ELF-1 (cell line): ENCODE measurements at places on chromosomes 6 and 20.
A peak's percentile ranks its signal among the peaks of the same experiment; 100 is the strongest.

- no peak for DNase-seq
These were observed 671.8 kb upstream of the MARCKS start for GRCh38 chr6:113185299-113185698.

DNA sequence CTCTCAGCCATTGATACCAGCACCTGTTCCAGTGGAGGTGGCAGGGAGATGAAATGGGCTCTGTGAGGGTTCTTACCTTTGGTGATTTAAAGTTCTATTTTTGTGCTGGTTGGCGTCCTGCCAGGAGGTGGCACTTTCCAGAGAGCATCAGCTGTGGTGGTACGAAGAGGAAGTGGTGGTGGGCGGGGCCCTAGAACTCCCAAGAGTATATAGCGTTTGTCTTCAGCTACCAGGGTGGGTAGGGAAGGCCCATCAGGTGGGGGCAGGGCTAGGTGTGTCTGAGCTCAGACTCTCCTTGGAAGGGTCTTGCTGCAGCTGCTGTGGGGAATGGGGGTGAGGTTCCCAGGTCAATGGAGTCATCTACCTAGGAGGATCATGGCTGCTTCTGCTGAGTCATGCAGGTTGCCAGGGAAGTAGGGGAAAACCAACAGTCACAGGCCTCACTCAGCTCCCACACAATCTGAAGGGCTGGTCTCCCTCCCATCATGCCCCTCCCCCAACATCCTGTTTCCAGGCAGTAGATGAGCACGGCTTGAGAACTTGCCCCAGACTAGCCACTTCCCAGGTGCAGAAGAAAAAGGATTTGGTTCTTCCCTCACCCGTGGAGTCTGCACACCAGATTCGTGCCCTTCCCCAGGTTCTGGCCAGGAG lies 46.6 kb downstream of the MOXD1 start:
- peak; percentile 15 for DNase-seq

DNA sequence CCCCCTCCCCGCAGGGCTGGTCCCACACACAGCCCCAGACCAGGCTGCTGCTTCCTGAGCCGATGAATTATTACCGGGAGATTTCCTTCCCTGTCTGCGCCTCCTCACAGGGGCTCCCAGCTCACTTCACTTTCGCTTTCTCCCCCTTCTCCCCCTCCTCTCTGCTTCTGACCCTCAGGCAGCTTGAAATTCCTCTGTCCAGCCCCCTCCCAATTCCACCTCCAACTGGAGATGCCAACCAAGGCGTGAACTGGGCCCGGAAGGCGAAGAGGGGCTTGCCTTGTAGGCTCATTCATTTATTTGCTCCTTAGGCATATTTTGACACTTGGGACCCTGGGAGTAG lies 1.7 kb upstream of the TCF15 start:
- peak; percentile 86 for DNase-seq

GRCh38 chr6:44390158-44390683 lies 2.7 kb downstream of the CDC5L start:
- DNase-seq = no peak

DNA sequence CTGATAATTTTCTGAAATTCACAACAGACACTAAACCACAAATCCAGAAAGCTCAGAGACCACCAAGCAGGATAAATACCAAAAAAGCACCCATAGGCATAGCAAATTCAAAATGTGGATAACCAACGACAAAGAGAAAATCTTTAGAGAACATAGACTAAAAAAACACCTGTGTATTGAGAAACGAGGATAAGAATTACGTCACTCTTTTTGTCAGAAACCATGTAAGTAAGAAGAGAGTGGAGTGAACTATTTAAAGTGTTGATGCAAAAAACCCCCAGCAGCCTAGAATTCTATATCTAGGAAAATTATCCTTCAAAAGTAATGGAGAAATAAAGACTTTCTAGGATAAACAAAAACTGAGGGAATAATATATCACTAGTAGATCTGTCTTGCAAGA lies 126.9 kb upstream of the SCGN start:
- DNase-seq = no peak

- DNase-seq = peak; percentile 83
These were observed 315.9 kb downstream of the TFAP2A start for GRCh38 chr6:10098756-10099528.

DNA sequence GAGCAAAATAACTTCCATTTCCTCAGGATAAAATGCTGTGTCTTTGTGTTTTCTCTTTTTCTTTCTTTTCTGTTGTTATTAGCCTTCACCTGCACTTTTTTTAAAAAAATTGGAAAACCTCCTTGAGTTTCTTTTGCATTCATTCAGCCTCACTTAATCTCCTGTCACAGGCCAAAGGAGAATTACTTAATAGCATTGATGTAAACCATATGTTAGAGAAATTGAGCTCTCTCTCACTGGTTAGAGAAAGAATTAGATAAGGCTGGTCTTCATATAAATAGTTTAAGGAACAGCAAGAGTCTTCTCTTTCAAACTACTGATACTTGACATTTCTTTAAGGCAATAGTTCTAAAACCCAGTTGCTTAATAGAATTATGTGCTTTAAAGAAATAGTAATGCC lies 564.2 kb downstream of the TFAP2B start:
- no peak for DNase-seq

GRCh38 chr6:131281471-131282270 lies 146.4 kb downstream of the AKAP7 start:
- peak; percentile 64 for DNase-seq

DNA sequence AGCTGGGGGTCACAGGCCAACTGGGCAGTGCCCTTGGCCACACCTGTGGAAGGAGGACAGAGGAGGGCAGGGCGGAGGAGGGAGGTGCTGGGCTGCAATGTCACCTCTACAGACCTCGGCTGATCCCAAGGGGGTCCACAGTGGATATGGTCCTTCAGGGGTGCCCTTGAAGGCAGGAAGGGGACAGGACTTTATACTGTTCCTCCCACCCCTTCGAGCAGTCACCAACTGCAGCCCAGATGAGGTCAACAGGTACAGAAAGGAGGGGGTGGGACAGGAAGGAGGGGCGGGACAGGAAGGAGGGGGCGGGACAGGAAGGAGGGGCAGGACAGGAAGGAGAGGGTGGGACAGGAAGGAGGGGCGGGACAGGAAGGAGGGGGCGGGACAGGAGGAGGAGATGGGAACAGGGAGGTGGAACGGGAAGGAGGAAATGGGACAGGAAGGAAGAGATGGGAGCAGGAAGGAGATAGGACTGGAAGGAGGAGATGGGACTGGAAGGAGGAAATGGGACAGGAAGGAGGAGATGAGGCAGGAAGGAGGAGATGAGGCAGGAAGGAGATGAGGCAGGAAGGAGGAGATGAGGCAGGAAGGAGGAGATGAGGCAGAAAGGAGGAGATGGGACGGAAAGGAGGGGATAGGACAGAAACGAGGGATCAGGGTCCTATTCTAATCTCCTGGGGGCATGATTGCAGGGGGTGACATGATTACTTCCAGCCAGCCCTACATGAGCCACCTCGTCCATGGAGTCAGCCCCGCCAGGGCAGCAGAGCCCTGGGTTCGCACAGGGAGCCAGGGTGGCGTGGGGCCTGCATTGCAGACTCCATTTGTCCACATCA lies 19.4 kb upstream of the MRGBP start:
- DNase-seq = no peak

GRCh38 chr20:9109566-9109965 lies 40.7 kb downstream of the PLCB4 start:
- DNase-seq = no peak

- DNase-seq = no peak
These were observed 260.1 kb upstream of the ARID1B start for GRCh38 chr6:156517088-156517487.

DNA sequence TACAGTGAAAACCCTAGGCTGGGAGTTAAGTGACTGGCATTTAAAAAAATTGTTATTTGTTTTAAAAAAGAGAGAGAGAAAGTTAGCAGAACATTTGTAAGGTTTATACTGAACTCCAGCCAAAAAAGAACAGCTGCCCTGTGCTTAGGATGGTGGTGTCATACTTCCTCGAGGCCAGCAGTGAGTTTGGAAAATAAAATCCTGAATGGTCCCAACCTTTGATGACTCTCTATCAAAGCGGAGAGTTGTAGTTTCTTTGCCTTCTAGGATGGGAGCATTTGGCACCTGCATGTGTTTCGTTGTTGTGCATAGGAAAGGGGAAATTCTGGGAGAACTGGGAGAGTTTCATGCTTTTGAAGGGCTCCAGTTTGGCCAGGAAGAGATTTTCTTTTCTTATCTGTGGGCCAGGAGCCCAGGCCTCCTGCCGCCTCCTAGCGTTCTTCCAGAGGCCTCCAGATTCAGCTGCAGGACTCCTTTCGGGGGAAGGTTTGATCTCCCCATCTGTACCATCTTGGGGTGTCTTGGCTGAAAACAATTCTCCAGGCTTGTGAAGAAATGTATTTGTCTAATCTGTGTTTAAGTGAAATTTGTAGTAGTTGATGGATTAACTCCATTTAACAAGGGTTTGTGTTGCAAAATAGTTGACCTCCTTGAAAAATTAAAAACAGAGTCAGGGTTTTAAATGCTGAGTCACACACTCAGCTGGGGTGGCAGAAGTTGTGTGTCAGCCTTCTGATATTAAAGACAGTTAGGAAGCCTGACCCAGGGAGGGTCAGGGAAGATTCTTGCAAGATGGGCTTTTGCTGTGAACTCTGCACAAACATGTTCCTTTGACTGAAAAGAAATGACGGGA lies 63.4 kb downstream of the TXNDC5 start:
- no peak for DNase-seq

DNA sequence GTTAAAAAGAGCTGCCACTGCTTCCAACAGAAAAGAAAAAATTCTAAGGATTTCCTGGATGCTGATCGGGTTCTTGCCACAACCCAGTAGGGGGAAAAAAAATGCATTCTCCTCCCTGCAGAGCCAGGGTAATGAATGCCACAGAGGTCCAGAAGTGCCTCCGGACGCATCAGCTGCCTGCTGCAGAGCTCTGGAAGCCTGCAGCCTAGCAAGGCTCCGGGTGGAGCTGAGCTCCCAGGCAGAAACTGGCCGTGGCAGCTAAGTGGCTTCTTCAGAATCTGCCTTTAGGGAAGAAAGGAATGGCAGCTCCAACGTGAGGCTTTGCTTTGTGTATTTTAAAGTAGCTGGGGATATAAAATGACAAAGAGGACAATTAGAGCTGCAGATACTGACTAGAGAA lies 155.0 kb downstream of the CFAP61 start:
- peak; percentile 69 for DNase-seq

DNA sequence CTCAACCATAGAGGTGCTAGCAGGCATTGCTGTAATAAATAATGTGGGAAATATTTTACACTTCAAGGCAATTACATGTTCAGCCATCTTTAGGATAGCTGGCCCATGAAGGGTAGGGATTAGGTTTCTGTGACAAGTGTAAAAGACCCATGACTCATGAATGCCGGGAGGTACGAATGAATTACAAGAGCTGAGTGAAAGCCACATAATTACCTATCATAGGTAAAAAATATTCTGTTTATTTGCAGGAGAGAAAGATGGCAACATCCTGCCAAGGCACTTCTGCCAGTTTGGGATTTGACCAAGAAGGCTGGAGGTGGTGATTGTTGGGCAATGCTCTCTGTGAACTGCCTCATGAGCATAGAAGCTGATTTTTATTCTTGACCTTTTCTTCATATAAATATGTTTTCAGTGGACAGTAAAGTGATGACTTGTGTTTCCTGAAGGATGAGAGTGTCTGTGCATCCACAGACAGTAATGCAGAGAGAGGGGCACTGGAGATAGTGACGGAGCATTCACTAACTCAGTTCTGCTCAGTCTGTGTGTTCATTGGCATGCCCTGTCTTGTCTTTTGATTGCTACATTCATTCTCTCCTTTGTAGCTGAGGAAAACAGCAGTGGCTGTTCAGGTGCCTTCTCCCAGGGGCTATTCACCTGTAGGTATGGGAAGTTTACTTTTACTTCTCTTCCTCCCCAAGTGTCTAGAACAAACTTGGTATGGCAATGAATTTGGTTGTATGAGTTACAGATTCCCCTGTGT lies 481.1 kb downstream of the TFAP2B start:
- DNase-seq = no peak

GRCh38 chr6:61887423-61887822 lies 398.6 kb downstream of the KHDRBS2 start:
- no peak for DNase-seq

- no peak for DNase-seq
These were observed 124.3 kb upstream of the TMEM170B start for GRCh38 chr6:11413117-11413687.

- no peak for DNase-seq
These were observed 161.7 kb downstream of the GRM1 start for GRCh38 chr6:146190581-146190980.

- DNase-seq = no peak
These were observed 392.6 kb upstream of the MARCKS start for GRCh38 chr6:113464536-113464935.

DNA sequence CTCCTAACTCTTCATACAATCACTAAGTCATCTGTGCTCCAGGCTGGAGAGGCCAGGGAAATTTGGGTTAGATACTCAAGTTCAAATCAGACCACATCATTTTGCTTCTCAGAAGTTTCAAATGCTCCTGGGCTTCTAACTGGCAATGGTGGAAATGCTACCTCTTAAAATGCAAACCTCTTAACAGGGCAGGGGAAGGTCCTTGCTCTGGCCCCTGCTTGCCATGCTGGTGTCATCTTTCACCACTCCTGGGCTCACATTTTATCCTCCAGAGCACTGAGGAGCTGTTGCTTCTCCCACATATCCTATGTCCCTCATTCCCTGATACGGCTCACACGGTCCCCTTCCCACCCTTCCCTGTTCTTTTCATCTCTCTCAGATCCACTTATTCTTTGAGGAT lies 41.8 kb upstream of the NT5E start:
- no peak for DNase-seq

DNA sequence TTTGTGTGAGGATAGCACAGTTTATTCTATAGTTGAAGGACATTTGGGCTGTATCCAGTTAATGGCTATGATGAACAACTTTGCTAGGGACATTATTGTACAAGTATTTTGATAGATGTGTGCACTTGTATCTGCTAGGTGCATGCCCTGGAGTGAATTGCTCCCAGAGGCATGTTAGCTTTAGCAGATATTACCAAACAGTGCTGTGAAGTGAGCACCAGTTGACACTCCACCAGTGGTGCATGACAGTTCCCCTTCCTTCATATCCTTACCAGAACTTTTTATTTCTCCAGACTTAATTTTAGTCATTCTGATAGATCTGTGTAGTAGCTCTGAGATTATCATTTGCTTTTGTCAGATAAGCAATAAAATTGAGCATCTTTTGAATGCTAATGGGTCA lies 48.9 kb upstream of the ENPP5 start:
- DNase-seq = no peak

DNA sequence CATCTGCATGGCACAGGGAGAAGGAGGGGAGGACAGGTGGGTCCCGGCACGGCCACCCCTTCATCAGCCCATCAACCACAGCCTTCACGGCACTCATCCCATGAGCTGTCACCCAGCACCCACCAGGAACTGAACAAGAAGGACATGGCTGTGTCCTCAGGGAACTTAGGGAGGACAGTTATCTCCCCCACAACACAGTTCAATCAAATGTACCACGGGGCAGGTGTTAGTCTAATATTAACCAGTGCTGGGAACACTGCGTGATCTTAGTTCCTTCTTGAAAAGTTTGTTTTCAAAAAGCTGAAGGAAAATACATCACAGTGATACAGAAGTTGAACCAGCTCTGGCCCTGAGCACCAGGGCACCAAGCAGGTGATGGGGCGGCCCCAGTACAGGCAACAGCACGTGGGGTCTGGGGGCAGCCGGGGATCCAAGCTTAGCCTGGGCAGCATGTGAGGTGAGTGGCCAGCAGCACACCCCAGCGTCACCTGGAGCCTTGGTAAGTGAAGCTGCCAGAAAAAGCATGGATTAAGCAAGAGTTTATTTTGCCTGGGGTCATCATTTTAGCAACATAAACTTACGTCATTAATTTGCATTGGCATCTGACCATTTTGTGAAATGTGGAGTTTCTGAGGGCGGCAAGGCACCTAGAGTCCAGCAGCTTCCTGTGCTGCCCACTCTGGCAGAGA lies 35.5 kb upstream of the AFDN start:
- DNase-seq = no peak

- DNase-seq = peak; percentile 82
These were observed at the start of gene DUSP22 for GRCh38 chr6:291697-292505. Gene DUSP22, plus strand, starts transcription at chr6:292487. Its CDS starts 53 bp downstream, at chr6:292540.
